Activated naive CD4-positive, alpha-beta T cell treated with anti-CD3 and anti-CD28 coated beads for 36 hours (primary cell): ENCODE measurements at places on chromosomes 7 and 10.

GRCh38 chr7:5388273-5388901 lies 35.2 kb downstream of the TNRC18 start:
- H3K27ac ChIP-seq: no peak overlapping the region
- peaks cover 32% of the 10 kb centered on the region for H3K36me3 ChIP-seq
- no peak overlapping the region for H3K4me3 ChIP-seq
- H3K4me1 ChIP-seq: peaks cover 17% of the 10 kb centered on the region
- H3K27me3 ChIP-seq: no peaks in the 10 kb centered on the region
- no peak for DNase-seq

DNA sequence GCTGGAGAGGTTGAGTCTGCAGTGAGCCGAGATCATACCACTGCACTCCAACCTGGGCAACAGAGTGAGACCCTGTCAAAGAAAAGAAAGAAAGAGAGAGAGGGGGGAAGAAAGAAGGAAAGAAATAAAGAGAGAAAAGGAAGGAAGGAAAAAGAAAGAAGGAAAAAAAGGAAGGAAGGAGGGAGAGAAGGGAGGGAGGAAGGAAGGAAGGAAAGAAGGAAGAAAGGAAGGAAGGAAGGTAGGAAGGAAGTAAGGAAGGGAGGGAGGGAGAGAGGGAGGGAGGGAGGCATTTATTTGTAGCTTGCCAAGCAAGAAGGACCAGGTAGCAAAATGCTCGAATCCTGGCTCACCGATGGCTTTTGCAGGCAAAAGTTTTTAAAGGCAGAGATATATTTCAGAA lies 74.5 kb upstream of the BAIAP2L1 start:
- no peaks in the 10 kb centered on the region for H3K36me3 ChIP-seq
- no peak overlapping the region for H3K27ac ChIP-seq
- peaks cover 4% of the 10 kb centered on the region for H3K4me1 ChIP-seq
- H3K27me3 ChIP-seq: peaks cover 15% of the 10 kb centered on the region
- no peak for DNase-seq

GRCh38 chr10:69315610-69316312 lies 37.5 kb downstream of the HK1 start:
- H3K27ac ChIP-seq: no peak overlapping the region
- H3K4me3 ChIP-seq: no peak overlapping the region
- no peak for DNase-seq
- peaks cover 12% of the 10 kb centered on the region for H3K36me3 ChIP-seq
- no peaks in the 10 kb centered on the region for H3K27me3 ChIP-seq

DNA sequence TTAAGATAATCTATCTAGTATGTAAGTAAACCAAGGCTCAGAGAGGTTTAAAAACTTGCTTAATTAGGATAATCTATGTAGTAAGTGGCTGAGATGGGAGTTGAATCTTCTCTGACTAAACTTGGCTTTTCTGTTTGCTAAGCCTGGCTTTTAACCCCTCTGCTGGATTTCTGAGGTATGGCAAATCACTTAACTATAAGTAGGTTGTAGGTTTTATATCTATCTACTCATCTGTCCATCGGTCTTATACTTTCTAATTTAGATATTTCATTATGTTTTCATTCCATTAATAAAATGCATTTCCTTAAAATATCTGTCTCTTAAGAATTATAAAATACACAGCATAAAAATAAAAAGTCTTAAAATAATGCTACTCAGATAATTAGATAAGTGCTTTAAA lies 59.4 kb downstream of the ST7 start:
- no peaks in the 10 kb centered on the region for H3K36me3 ChIP-seq
- DNase-seq: peak; percentile 12
- H3K27ac ChIP-seq: no peak overlapping the region
- no peak overlapping the region for H3K4me3 ChIP-seq

DNA sequence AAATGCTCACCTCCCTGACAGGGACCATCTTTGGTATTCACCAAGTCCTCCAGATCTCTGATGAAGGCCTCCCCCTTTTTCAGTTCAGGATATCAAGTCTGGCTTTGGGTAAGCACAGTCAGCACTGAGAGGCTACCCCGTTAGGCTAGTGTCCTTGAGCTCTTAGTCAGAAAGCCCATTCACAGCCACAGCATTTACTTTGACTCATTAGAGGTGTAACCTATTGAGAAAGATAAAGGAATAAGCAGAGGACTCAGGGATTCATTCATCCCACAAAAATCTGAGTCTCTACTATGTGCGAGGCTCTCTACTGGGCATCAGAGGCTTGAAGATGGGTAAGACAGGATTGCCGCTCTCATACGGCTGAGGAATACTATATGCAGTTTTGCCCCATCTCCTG lies 14.0 kb upstream of the RAMP3 start:
- DNase-seq: no peak
- no peaks in the 10 kb centered on the region for H3K36me3 ChIP-seq
- peaks cover 2% of the 10 kb centered on the region for H3K4me1 ChIP-seq

DNA sequence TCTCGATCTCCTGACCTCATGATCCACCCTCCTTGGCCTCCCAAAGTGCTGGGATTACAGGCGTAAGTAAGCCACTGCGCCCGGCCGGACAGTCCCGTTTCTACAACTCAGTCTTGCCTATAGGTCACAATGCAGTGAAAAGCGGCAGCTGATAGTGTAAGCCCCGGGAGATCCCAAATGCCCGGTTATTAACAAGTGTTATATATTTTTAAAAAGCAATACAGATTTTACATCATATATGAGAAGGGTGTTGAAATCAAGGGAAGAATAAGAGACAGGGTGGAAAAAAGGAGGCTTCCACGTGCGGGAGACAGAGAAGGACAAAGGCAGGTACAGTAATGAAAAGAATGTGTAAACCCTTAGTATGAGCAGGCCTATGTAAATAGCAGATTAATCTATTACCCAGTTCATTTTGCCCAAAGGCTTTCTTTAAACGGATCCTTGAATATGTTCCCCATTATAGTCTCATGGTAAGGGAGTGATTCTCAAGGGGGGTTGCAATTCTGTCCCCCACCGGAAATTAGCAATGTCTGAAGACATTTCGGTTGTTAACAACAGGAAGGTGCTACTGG lies 170.8 kb downstream of the PDE1C start:
- no peaks in the 10 kb centered on the region for H3K36me3 ChIP-seq
- H3K4me1 ChIP-seq: no peaks in the 10 kb centered on the region
- no peak overlapping the region for H3K4me3 ChIP-seq

DNA sequence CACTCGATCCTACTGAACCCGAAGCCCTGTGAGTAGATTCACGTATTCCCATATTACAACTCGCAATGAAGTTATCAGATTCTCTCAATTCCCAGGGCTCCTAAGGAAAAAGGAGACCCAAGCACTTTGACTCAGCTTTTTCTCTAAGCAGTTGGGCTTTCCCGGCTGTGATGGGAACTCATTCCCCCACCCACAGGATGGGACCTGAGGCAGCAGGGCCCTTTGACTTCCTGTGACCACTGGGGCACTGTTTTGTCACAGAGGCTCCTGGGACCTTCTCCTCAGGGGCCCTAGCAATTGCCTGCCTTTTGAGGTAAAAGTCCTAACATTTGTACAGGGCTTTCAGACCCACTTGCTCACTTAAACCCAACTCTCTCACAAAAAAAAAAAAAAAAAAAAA lies 122.8 kb upstream of the PDLIM1 start:
- no peaks in the 10 kb centered on the region for H3K36me3 ChIP-seq
- no peak overlapping the region for H3K4me3 ChIP-seq
- no peaks in the 10 kb centered on the region for H3K27me3 ChIP-seq
- H3K27ac ChIP-seq: no peak overlapping the region
- no peaks in the 10 kb centered on the region for H3K4me1 ChIP-seq

- H3K4me1 ChIP-seq: no peaks in the 10 kb centered on the region
- H3K27me3 ChIP-seq: no peaks in the 10 kb centered on the region
- no peak overlapping the region for H3K4me3 ChIP-seq
- H3K27ac ChIP-seq: no peak overlapping the region
Measured at GRCh38 chr10:124205432-124205831, 112.0 kb upstream of the CHST15 start.

GRCh38 chr7:46218461-46219200 lies 297.6 kb upstream of the IGFBP3 start:
- no peaks in the 10 kb centered on the region for H3K36me3 ChIP-seq
- peaks cover 4% of the 10 kb centered on the region for H3K27me3 ChIP-seq
- H3K4me1 ChIP-seq: no peaks in the 10 kb centered on the region
- no peak overlapping the region for H3K27ac ChIP-seq
- no peak overlapping the region for H3K4me3 ChIP-seq

GRCh38 chr10:24652381-24652957 lies 71.2 kb downstream of the ARHGAP21 start:
- no peak overlapping the region for H3K27ac ChIP-seq
- H3K4me1 ChIP-seq: peaks cover 3% of the 10 kb centered on the region
- no peak overlapping the region for H3K4me3 ChIP-seq
- no peaks in the 10 kb centered on the region for H3K27me3 ChIP-seq
- H3K36me3 ChIP-seq: no peaks in the 10 kb centered on the region

DNA sequence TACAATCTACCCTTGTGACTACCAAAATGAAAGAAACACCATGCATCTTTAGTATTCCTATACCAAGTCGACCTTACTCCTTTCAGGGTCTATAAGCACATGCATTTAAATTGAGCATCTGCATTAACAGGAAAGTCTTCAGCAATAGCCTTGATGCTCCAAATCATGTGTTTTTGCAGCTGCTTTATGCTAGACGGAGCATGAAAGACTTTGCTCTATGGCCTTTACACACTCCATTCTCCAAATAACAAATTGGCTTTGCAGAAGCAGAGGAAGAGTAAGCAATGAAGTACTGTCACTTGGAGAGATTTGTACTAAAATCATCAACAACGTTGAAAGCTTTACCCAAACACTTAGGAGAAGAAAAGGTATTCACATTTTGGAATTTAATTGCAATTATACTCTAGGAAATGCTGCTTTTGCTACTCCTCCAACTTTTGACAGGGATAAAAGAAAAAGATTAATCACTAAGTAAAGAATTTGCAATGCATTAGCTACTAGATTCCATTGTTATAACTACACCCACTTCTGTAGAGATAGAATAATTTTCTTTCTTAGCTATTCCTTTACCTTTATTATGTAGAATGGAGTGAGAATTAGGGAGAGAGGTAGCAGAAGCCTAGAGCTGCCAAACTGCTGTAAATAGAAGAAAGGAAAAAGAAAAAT lies 131.8 kb downstream of the SEMA3E start:
- H3K27me3 ChIP-seq: no peaks in the 10 kb centered on the region
- no peak for DNase-seq
- no peak overlapping the region for H3K27ac ChIP-seq
- H3K36me3 ChIP-seq: no peaks in the 10 kb centered on the region
- no peaks in the 10 kb centered on the region for H3K4me1 ChIP-seq

DNA sequence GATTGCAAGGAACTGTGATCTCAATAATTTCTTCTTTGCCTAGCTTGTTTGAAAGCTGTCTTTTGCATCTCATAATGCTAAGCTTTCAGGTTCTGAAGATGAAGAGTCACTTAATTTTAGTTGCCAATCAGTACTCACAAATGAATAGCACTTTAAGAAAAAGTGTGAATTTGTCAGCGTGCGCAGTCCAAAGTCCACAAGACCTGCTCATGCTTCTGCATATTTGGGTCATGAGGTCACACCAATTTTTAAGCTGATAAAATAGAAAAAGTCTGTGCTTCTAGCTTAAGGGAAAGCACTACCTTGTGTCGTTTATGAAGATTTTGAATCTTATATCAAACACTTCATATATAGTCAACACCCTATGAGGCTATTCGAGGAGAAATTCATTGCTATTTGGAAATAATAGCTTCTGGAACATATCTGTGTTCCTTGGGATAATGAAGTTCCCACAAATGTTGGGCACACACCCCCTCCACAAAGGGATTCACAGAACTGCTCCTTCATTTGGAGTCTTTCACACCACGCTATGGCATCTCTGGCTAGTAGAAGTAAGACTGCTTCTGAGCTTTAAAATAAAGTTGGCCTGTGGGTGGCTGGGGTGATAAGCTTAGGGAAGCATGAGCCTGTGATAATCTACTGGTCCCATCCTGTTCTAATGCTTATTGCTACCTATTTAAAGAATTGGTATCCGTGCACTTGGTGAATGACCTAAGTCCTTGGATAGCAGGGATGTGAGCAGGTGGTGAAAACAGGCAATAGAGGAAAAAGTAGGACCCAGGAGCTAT lies 33.3 kb downstream of the A1CF start:
- peaks cover 5% of the 10 kb centered on the region for H3K27me3 ChIP-seq
- H3K4me1 ChIP-seq: no peaks in the 10 kb centered on the region
- H3K36me3 ChIP-seq: no peaks in the 10 kb centered on the region
- no peak for DNase-seq
- no peak overlapping the region for H3K27ac ChIP-seq

DNA sequence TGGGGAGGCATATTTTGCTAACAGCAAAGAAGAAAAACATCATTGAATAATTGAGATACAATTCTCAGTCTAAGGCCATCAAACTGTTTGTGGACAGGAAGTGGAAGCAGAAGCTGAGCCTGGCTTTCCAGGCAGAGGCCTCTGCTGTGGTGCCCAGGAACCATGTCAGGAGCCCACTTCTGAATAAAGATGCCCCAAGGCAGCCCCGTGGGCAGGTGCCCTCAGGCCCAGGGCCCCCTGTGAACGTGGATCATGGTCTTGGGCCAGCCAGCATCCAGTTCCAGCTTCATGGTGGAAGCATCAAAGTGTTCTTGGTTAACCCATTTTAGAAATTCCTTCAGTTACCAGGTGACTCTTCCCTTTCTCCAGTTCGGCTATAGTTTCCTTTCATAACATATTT lies 346.8 kb downstream of the PTPRN2 start:
- no peaks in the 10 kb centered on the region for H3K4me1 ChIP-seq
- no peak overlapping the region for H3K27ac ChIP-seq
- H3K27me3 ChIP-seq: no peaks in the 10 kb centered on the region
- DNase-seq: no peak

DNA sequence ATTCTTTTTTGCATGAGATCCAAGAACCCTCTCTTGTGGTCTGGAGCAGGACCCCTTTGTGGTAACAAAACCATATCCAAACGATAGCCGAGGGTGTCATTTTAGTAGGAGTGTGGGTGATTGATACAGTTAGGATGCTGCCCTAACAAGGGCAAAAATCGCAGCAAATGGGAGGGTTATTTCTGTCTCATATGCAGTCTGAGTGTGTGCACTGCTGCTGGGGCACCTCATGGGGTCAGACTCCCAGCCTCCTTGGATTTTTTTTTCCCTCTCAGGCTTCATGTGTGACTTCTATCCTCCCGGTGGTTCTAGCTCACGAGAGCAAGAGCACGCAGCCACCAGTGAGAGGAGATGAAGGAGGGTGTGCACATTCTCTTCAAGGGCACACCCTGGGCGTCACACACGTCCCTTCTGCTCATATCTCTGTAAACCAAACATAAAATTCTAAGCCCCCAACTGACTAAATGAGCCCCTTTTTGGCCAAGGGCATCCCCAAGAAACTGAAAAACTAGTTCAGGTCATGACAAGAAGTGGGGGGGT lies 28.6 kb upstream of the IL15RA start:
- no peaks in the 10 kb centered on the region for H3K27me3 ChIP-seq
- no peak overlapping the region for H3K4me3 ChIP-seq
- peaks cover 27% of the 10 kb centered on the region for H3K4me1 ChIP-seq
- no peak for DNase-seq
- H3K27ac ChIP-seq: no peak overlapping the region
